ENCODE measurements at places on chromosomes 4 and X. TPM values are rescaled to one million over a fixed set of nuclear protein-coding genes. Genes with fewer than 3 reads are reported as not detected.

GRCh38 chr4:60500810-60501209 is 699.3 kb upstream of the ADGRL3 start:
- no peak for DNase-seq

DNA sequence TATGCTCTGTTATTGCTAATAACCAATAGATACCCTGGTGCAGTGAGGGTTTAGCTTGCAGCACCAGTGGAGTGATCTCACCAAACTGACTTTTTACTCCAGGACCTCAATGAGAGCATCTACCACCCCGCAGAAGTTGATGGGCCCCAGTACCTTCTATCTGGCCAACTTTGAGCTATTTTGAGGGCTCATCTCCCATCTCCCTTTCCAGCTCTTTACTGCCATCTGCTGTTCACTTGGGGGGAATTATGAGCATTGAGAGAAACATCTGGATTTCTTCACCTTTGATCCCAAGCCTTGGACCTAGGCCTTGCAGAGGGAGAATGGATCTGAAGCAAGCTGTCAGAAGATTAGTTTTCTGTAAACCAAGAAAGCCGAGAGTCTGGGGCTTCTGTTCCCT is 143.6 kb downstream of the TMEM164 start:
- DNase-seq, result no peak

- DNase-seq, result no peak
Measured at GRCh38 chr4:94127707-94128328, 79.8 kb upstream of the SMARCAD1 start.

GRCh38 chr4:138104284-138104680 is 137.9 kb downstream of the SLC7A11 start:
- DNase-seq, result no peak

The COX7B2 gene
- total RNA-seq, result not detected

DNA sequence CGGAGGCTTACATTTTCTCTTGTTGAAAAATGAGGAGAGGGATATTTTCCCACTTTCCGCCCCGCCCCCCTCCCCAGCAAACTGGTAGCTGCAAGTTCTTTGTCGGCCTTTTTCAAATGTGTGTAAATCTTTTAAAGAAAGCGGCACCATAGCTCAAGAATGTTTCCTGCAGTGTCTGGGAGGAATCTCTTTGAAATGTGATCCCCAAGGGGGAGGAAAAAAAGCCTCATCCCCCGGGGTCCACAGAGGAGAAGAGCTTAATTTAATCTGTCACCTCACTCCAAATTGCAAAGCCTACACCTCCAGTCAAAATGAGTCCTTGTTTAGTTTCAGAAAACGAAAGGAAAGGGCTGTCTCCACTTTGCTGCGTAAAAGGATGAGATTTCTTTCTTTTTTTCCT is 34.8 kb downstream of the ASMT start:
- no peak for DNase-seq

The BEX5 gene
- total RNA-seq, result 3.0 TPM

- no peak for DNase-seq
Measured at GRCh38 chr4:10872833-10873517, 188.4 kb upstream of the CLNK start.
